GM03348 (cell line): ENCODE measurements at places on chromosomes 12 and 14.

- DNase-seq = no peak
Measured at GRCh38 chr12:6771509-6772330, 600 bp upstream of the LAG3 start.

- no peak for DNase-seq
Measured at GRCh38 chr14:83384253-83384652, 1850.6 kb upstream of the SEL1L start.

- peak; percentile 92 for DNase-seq
Measured at GRCh38 chr12:49866859-49867569, 24.1 kb upstream of the BCDIN3D start.

DNA sequence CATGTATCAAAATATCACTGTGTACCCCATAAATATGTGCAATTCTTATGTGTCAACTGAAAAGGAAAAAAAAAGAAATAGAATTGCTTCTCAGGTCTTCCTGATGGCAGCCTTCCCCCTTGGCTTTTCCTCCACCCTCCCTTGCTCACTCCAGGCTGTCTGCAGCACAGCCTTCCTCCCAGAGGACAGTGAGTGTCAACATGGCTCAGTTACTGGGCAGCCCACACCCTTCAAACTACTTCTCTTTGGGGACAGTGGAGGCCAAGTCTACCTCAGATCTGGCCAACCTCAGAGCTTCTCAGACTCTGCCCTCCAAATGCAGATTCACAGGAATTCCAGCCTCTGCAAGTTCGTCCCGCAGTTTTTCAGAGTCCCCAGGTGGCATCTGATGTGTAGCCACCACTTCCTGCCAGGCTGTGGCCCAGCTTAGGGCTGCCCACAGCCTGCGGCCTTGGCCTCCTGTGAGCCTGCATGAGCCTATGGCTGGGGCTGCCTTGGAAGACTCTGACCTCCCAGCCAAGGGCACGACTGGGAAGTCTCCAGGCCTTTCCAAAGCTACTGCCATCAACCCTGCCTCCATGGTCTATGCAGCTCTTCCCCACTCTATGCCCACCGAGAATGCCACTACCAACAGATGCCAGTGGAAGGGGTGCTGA, 148.0 kb upstream of the PWP1 start:
- DNase-seq = peak; percentile 29

GRCh38 chr12:111428728-111429175, 23.0 kb downstream of the SH2B3 start:
- DNase-seq = no peak
